Hepatocyte (in vitro differentiated cells): ENCODE measurements at places on chromosomes 13 and 19. TPM values are rescaled to one million over a fixed set of nuclear protein-coding genes. Genes with fewer than 3 reads are reported as not detected.

COMMD6 gene
- 117 and 169 TPM in 2 replicates for total RNA-seq

ATP11A gene
- 21.9 and 30.8 TPM in 2 replicates for total RNA-seq

GFY gene
- total RNA-seq, result not detected in 2 replicates

ATP8B3 gene
- 1.4 and 1.7 TPM in 2 replicates for total RNA-seq

RPL28 gene
- 604 and 984 TPM in 2 replicates for total RNA-seq

CYP2S1 gene
- total RNA-seq, result 8.5 and 11.6 TPM in 2 replicates

TMEM238 gene
- 1.8 and 9.1 TPM in 2 replicates for total RNA-seq

ANO8 gene
- total RNA-seq, result 4.6 and 7.3 TPM in 2 replicates

ZNF780B gene
- total RNA-seq, result 11.5 and 13.4 TPM in 2 replicates
